ENCODE measurements at places on chromosomes 13 and 19.

GRCh38 chr19:33207040-33207620 lies 13.0 kb downstream of the LRP3 start:
- DNase-seq = no peak

DNA sequence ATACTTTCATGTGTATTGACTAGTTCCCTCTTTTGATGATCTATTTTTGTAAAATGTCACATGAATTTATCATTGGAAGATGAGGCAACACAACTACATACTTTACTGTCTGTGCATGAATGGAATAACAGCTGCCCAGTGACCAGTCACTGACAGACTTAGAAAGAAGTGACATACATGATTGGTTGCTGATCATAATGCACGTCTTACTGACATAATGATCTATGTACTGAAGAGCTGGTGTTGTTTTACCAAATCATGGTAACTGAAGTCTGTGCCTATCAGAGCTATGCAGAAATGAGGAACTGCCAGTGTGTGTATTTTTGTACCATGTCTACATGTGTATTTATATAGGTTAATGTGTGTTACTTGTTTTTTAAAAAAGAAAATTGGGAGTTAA lies 26.5 kb downstream of the GPR18 start:
- DNase-seq = no peak

DNA sequence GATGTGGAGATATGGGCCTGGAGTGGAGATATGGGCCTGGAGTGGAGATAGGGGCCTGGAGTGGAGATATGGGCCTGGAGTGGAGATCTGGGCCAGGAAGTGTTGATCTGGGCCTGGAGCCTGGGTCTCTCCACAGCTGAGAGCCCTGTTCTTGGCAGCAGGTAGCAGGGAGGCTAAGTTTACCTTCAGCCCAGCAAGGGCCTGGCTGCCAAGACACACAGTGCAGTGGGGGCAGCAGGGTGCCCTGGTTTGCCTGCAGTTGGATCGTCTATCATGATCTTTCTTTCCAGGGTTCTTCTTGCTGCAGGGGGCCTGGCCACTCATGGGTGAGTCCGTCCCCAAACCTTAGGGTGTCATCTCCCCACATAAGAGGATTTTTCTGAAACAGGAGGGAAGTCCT lies 687 bp downstream of the KIR3DL2 start:
- no peak for DNase-seq

DNA sequence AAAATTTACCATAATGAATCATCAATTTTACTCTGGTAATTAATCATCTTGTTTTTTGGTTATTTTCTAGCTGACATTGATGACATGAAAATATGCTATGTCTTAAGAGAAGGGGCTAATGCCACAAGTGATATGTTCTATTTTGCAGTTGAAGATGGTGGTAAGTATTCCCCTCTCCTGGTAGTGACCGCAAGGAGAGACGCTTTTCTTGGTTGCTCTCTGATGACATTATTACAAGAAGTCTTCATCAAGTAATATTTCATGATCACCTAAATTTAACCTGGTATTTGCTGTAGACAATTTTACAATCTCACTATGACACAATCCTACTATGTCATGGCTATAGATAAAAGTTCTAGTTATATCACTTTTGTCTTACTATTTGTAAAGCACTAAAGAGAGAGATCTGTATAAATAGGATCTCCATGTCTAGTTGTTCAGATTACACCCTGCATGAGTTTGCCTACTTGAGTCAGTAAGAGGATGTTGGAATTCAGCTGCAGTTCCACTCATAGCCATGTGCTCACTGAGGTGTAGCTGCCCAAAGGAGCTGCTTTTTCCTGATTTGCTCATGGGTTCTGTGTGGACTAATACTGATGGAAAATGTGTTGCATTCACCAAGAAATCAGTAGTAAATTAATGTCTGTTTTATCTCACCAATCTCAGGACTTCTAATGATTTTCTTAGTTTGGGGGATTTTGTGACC lies 10.9 kb downstream of the FREM2 start:
- DNase-seq = no peak

DNA sequence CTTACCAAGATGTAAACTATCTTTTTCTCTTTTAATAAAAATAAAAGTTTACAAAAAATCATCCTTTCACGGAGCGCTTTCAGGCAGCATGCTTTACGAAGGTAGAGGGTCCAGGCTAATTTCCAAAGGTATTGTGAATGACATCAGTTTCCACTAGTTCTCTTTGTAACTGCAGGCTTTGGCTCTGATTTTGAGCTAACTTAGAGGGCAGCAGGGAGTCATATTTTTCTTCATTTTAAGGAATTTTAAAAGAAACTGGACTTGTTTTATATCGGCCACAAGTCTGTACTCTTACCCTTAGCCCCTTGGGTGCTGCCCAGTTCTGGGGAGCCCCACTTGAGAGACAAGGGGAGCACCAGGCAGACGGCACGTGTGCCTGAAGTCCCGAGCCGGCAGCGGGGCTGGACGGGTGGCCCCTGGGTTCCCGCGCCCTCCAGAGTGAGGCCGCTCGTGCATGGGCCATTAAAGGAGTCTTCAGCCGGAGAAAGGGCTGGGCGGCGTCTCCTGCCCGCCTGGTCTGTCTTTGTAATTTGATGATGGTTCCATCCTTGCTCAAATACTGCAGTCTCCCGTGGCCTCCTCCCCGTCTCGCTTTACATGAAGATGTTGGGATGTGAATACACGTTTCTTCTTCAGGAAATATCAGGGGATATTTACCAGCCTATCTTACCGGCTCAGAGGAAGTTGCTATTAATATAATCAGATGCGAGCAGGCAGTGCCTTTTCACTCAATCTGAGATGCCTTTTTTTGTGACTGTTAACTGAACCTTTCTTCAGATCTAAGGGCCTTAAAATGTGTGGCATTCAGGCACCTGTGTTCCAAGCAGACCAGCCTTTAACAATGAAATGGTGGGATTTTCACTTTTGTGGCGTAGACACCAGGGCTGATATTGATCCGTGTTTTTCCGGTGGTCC lies 67.4 kb downstream of the GGACT start:
- no peak for DNase-seq

- DNase-seq = no peak
These were observed 3.0 kb upstream of the CEACAM1 start for GRCh38 chr19:42531313-42531712.

DNA sequence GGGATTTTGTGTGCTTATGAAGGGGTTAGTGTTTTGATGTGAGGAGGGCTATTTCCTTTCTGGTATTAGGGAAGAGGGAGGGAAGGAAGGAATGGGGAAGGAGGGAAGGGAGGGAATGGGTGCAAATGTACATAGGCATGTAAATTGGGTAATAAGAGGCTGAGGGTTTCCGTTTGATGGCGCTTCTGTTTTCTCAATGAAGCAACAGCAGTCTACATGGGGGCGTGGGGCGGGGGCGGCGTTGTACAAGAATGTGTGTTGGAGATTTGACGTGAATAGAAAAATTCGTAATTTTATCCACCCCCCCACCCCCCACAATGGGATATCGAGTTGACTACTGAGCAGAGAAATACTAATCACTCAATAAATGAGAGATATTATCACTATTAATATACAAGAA lies 52.5 kb downstream of the PDS5B start:
- DNase-seq = no peak

- no peak for DNase-seq
These were observed 3.2 kb upstream of the RASGRP4 start for GRCh38 chr19:38429055-38429810.

- DNase-seq = no peak
These were observed 131.5 kb upstream of the USP29 start for GRCh38 chr19:56988299-56988698.

- no peak for DNase-seq
These were observed 1.0 kb downstream of the CDC16 start for GRCh38 chr13:114235697-114236096.

DNA sequence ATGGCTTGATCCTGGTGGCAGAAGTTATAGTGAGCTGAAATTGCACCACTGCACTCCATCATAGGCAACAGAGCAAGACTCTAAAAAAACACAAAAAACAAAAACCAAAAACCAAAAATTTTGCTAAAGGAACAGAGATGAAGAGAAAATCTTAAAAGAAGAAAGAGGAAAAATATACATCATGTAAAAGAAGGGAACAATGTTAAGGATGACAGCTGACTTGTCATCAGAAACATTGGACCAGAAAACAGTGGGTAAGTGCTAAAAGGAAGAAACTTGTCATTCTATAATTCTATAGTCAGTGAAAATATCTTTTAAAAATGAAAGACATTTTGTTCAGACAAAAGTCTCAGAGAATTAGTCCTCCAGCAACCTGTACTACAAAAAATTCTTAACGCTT lies 93.8 kb downstream of the WASF3 start:
- DNase-seq = no peak

DNA sequence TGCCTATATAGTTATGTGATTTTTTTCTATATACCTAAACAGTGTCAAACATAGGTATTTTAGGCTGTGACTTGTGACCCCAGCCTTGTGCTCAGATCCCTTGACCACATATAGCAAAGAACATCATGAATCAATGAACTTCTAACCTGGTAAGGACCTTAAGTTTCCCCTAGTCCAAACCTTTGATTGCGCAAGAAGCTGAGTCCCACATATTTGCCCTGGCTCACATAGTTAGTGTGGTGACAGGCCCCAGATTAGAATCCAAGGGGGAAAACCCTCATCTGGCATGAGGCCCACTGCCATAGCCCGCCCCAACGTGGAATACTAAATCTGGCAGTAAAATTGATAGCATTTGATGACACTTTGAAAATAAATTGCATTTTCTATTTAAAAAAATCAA lies 171.8 kb downstream of the MZT1 start:
- DNase-seq = no peak

DNA sequence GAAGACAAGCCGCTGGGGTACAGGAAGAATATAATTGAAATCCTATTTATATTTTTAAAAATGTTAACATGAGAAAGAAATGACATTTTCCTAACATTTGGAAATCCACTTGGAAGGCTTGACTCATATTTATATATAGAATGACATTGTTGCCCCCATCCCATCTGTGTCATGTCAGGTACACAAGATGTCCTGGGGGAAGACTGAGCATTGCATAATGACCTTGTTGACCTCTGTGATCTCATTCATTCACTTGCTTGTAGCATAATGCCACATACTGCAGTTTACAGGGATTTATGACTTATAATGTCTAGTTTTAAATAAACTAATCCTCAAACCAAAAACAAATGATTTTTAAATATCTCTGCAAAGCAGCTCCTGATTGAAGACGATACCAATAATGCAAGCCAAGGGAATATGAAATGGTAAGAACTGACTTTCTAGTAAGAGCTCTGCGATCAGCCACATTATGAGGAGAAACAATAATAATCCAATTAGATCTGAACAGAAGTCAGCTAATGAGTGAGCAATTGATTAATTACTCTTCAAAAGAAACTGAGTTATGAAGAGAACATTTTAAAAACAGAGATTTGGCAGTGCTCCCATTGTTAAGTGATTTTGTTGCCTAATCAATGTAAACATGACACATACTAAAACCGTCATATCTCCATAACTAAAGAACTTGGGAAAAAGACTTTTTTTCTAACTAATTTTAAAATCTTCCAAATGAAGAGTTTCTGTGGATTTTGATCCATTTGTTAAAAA lies 21.2 kb upstream of the VWA8 start:
- DNase-seq = no peak

GRCh38 chr13:113060557-113061270 lies 44.9 kb upstream of the F7 start:
- no peak for DNase-seq

GRCh38 chr13:74145249-74145975 lies 11.2 kb upstream of the KLF12 start:
- no peak for DNase-seq

- DNase-seq = peak; percentile 97
These were observed 5.3 kb downstream of the SLC27A1 start for GRCh38 chr19:17475541-17476115.

GRCh38 chr19:28876609-28877123 lies 336.3 kb downstream of the UQCRFS1 start:
- DNase-seq = no peak
